ENCODE measurements at places on chromosomes 13 and 19. TPM values are rescaled to one million over a fixed set of nuclear protein-coding genes. Genes with fewer than 3 reads are reported as not detected.

DNA sequence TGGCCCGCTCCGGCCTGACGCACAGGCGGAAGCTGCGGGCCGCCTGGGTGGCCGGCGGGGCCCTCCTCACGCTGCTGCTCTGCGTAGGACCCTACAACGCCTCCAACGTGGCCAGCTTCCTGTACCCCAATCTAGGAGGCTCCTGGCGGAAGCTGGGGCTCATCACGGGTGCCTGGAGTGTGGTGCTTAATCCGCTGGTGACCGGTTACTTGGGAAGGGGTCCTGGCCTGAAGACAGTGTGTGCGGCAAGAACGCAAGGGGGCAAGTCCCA is 4.4 kb downstream of the FFAR1 start:
- H3K4me1 ChIP-seq, result no peaks in the 10 kb centered on the region
- H3K27me3 ChIP-seq, result no peaks in the 10 kb centered on the region
- no peaks in the 10 kb centered on the region for H3K36me3 ChIP-seq
- no peak overlapping the region for H3K4me3 ChIP-seq
- DNase-seq, result no peak

DNA sequence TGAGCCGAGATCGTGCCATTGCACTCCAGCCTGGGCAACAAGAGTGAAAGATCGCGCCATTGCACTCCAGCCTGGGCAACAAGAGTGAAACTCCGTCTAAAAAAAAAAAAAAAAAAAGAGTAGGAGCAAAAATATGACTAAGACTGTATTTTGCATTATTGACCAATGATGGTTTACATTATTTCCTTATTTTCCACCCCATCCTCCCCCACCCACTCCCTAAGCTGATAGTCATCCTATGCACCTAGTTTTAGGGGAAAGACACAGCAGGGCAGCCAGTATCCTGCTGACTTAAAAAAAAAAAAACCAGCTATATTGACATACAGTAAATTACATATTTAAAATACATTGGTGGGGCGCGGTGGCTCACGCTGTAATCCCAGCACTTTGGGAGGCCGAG is 25.1 kb downstream of the VAV1 start:
- H3K27ac ChIP-seq, result no peak overlapping the region
- H3K4me1 ChIP-seq, result no peaks in the 10 kb centered on the region
- no peaks in the 10 kb centered on the region for H3K36me3 ChIP-seq
- no peak for DNase-seq
- H3K27me3 ChIP-seq, result no peaks in the 10 kb centered on the region

GRCh38 chr19:8476524-8476923 is 25.9 kb downstream of the PRAM1 start:
- no peaks in the 10 kb centered on the region for H3K27me3 ChIP-seq
- no peaks in the 10 kb centered on the region for H3K4me1 ChIP-seq
- no peak overlapping the region for H3K4me3 ChIP-seq
- no peak for DNase-seq
- peaks cover 10% of the 10 kb centered on the region for H3K36me3 ChIP-seq

DNA sequence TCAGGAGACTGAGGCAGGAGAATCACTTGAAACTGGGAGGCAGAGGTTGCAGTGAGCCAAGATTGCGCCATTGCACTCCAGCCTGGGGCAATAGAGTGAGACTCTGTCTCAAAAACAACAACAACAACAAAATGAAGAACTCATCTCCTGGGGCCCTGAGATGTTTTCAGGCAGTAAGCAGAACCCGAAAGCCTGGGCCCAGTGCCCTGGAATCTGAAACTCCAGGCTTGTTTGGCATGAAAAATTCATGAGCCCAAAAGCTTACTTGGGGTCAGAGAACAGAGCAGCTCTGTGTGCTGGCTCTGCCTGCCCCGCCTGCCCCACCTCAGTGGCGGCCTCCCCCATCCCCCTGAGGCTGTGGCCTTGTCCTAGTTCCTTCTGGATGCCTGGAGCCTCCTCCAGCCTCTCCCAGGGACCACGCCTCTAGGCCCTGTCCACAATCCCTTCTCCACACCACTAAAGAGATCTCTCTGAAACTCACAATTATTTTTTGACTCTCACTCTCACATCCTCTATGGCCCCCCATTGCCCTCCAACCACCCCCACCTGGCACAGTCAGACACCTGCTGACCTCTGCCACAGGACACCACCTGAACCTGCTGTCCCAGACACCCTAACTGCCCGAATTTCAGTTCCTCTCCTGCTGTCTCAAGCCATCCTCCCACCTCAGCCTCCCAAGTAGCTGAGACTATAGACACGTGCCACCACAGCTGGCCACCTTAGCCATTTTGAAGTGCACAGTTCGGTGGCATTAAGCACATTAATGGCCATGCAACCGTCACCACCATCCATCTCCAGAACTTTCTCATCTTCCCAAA is 6.9 kb upstream of the AP1M2 start:
- no peak overlapping the region for H3K27ac ChIP-seq
- no peak for DNase-seq
- H3K4me3 ChIP-seq, result no peak overlapping the region
- no peaks in the 10 kb centered on the region for H3K36me3 ChIP-seq
- H3K4me1 ChIP-seq, result no peaks in the 10 kb centered on the region

DNA sequence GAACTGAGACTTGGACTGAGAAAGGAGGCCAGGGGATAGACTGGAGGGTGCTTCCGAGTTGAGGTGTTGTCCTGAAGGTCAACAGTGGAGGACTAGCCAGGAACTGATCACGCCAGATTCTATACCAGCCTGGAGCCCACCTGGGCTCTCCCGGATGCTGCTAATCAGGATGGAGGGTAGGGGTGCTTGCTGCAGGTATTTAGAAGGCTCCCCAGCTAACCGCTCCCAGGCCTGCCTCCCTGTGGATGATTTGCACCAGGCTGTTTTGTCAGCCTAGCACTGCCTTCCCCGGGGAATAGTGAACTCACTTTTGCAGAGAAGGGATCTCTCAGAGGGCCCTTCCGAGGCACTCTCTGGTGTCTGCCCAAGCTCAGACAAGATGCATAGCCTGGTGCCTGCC is 60.5 kb upstream of the KCTD15 start:
- H3K4me3 ChIP-seq, result no peak overlapping the region
- H3K4me1 ChIP-seq, result no peaks in the 10 kb centered on the region
- H3K27me3 ChIP-seq, result no peaks in the 10 kb centered on the region
- no peak overlapping the region for H3K27ac ChIP-seq

- no peak overlapping the region for H3K27ac ChIP-seq
- H3K27me3 ChIP-seq, result no peaks in the 10 kb centered on the region
- H3K4me1 ChIP-seq, result no peaks in the 10 kb centered on the region
- no peak overlapping the region for H3K4me3 ChIP-seq
These were observed 407.2 kb downstream of the KCNRG start for GRCh38 chr13:50422181-50423148.

DNA sequence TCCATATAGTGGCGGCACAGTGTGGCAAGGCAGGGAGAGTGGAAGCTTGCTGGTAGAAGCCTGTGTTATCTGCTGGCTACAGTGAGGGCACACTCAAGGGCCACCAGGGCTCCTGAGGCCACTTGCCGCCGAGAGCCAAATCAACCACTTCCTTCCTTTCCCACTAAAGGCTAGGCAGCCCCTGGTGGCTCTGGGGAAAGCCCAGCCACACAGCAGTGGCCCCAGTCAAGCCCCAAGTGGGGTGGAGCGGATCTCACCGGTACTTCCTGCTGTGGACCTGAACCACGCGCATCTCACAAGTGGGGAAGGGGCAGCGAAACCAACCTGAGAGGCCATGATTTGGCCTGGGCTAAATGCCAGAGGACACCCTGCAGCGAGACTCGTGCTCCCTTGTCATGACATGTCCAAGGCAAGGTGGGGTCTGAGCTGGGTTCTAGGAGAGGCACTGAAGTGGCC is 21.9 kb upstream of the SLC35E1 start:
- no peak for DNase-seq
- no peaks in the 10 kb centered on the region for H3K27me3 ChIP-seq
- H3K4me1 ChIP-seq, result peaks cover 5% of the 10 kb centered on the region
- no peak overlapping the region for H3K27ac ChIP-seq

- H3K27me3 ChIP-seq, result no peaks in the 10 kb centered on the region
- no peak overlapping the region for H3K4me3 ChIP-seq
- H3K4me1 ChIP-seq, result no peaks in the 10 kb centered on the region
- no peaks in the 10 kb centered on the region for H3K36me3 ChIP-seq
- no peak overlapping the region for H3K27ac ChIP-seq
- no peak for DNase-seq
These were observed 1237.8 kb downstream of the SLITRK5 start for GRCh38 chr13:88908961-88909441.

Gene ZNF534
- 0.12 TPM for total RNA-seq

Gene MRI1
- 19.5 TPM for total RNA-seq

Gene B3GNT3
- total RNA-seq, result 108 TPM

Gene DKKL1
- total RNA-seq, result not detected

Gene SYNGR4
- total RNA-seq, result not detected

Gene ATP1A3
- 1.9 TPM for total RNA-seq

Data from colonic mucosa (tissue), 4 donors.